ENCODE measurements at places on chromosomes 12 and 14.

DNA sequence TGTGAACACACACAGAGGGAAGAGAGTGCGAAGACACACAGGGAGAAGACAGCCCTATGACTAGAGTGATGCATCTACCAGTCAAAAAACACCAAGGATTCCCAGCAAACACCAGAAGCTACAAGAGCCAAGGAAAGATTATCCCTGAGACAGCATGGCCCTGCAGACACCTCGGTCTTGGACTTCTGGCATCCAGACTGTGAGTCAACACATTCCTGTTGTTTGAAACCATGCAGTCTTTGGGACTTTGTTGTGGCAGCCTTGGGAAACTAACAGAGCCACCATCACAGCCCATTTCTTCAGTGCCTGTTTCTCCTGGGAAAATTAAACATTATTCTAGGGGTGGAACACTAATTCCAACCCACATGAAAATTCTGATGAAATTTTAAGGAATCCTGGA lies 220.6 kb downstream of the GXYLT1 start:
- no peak for DNase-seq

GRCh38 chr14:101286271-101287018 lies 274.9 kb upstream of the DIO3 start:
- no peak for DNase-seq

DNA sequence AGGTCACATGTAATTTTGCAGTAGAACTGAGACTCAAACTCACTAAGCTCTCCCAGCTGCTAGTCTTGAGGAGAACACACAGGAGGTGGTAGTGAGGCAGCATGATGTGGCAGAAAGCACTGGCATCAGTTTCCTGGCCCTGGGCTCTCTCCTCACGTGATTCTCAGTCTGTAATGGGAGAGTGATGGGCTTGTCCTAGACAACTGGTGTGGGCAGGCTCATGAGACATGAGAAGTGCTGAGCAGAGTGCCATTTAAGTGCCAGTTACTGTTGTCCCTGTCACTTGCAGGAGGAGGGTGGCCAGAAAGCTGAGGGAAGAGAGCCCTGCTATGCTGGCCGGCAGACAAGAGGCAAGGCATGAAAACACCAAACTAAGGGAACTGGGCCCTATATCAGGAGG lies 48.5 kb upstream of the OVCH1 start:
- no peak for DNase-seq

GRCh38 chr12:26318661-26319068 lies 123.3 kb downstream of the SSPN start:
- DNase-seq = no peak

GRCh38 chr12:62251609-62251958 lies 8.6 kb upstream of the USP15 start:
- DNase-seq = no peak

DNA sequence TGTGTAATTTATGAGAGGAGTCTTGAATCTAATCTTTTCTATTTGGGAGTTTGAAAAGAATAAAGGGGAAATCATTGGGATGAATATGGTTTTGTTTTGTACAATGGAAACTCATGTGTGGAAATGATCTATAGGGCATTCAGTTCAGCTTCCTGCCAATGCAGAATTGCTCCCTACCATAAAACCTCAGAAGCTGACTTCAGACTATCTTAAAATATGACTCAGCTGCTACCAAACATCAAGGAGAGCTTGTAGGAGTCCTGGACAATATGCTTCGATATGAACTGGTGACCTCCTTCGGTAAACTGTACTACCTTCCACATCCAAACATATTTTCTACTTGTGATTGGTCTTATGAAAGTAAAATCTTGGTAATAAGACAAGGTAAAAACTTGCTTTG lies 160.6 kb downstream of the CAPZA3 start:
- DNase-seq = no peak

- DNase-seq = no peak
Observed at GRCh38 chr12:114405519-114406271, at the start of gene TBX5. TSS of gene TBX5 (minus strand) at chr12:114406144. CDS start at chr12:114403898, 2,246 bp downstream.

GRCh38 chr12:6352193-6353173 lies 10.6 kb upstream of the TNFRSF1A start:
- DNase-seq = no peak

GRCh38 chr12:12546314-12546772 lies 16.3 kb downstream of the DUSP16 start:
- DNase-seq = no peak

DNA sequence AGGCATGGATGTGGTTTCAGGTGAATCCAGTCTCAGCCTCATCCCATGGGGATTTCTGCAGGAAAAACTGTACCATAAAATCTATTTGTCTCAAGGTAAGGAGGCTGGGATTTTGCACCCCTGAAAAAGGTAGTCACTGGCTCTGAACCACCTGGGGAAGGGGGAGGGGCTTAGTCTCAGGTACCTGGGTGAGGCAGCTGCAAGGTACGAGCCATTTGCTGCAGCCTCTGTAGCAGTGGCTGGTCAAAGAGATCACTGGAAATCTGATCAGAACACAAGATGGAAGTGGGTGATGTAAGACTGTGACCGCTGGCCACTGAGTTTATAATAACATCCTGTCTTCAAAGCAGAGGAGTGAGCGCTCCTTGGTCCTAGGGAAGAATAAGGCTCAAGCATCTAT lies 209.9 kb upstream of the NOS1 start:
- no peak for DNase-seq

DNA sequence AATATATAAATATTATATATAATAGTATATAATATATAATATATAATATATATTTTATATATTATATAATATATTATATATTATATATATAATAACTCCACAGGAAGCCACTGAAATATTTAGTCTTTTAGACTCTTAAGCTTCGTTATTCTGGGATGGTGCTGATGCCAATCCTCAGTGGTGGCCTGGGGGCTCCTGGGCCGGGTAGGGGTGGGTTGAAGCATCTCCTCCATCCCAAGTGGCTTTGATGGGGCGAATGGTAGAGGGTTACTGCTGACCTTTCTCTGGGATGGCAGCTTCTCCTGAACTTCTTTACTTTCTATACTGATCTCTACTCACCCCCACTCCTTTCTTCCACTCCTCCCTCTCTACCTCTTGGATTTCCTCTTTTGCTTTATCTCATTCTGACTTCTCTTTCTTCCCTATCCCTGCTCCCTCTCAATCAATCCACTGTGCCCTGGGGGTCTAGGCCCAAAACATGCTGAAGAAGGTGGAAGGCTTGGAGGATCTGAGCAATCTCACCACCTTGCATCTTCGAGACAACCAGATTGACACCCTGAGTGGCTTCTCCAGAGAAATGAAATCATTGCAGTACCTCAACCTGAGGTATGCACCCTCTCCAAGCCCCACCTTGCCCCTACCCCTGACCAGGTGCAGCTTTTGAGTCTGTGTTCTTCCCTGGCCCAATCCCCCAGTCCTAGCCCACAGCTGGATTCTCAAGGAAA lies 4.8 kb upstream of the ENO2 start:
- DNase-seq = no peak

- no peak for DNase-seq
Observed at GRCh38 chr14:101194373-101195308, 291.1 kb upstream of the RTL1 start.

GRCh38 chr14:50469982-50470381 lies 62.4 kb downstream of the MAP4K5 start:
- DNase-seq = no peak
